ENCODE measurements at places on chromosomes 4 and X.
A peak's percentile ranks its signal among the peaks of the same experiment; 100 is the strongest.

GRCh38 chr4:165208221-165208652 lies 876 bp downstream of the KLHL2 start:
- DNase-seq, result no peak

GRCh38 chrX:32662516-32662915 lies 548.8 kb downstream of the DMD start:
- DNase-seq, result no peak

DNA sequence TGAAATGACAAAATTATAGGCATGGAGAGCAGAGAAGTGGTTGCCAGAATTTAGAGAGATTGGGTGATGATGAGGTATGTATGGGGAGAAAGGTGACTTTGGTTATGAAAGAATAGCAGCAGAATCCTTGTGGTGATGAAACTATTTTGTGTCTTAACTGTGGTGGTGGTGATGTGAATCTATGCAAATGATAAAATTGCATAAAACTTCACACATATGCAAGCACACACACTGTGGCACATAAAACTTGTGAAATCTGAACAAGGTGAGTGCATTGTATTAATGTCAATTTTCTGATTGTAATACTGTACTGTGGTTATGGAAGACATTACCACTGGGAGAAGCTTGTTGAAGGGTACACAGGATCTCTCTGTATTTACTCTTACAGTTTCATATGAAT lies 91.0 kb downstream of the IL15 start:
- no peak for DNase-seq

- peak; percentile 22 for DNase-seq
Measured at GRCh38 chr4:76420762-76421581, at the start of gene CCDC158. Gene CCDC158, minus strand, starts transcription at chr4:76421141. Its CDS starts 17,934 bp downstream, at chr4:76403207.

DNA sequence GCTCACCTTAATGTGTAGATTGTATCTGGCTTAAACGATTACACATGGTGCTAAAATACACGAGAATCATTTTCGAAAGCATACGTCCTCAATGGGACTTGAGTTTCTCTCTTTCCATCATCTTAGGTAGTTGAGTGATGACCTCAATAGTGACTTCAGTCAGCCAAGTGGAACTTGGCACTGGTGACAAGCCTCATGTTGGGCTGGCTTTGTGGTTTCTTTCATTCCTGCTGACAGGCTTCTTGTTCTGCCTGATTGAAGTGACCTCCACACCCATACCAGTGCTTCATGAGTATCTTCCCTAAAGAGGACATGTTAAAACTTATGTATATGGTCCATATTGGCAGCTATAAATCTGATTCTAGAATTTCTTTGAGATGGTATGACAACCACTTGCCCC lies 159.1 kb upstream of the WDR1 start:
- no peak for DNase-seq

DNA sequence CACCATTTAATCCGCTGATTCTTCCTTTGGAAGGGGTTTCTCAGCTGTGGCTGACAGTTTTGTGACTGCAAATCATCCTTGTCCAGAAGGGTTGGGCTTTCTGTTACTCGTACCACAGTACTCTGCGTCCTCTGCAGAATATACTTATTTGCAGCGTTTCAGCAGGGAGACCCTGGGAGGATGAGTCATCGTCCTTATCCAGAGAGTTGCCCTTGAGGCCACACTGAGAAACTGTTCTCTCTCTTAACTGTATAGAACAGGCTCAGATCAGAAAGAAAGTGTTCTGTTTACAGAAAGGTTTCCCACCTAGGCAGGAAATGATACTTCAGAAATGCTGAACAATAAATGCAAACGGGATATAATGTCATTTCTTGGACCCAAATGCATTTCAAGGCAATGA lies 47.8 kb upstream of the DDX53 start:
- DNase-seq, result peak; percentile 31

- no peak for DNase-seq
Measured at GRCh38 chrX:102129473-102129872, 4.0 kb downstream of the TCEAL2 start.

- DNase-seq, result peak; percentile 50
Measured at GRCh38 chrX:129593137-129593536, 53.1 kb downstream of the OCRL start.

- DNase-seq, result no peak
Measured at GRCh38 chr4:16035843-16036242, 48.0 kb downstream of the PROM1 start.

- no peak for DNase-seq
Measured at GRCh38 chrX:3290561-3290960, 55.9 kb downstream of the MXRA5 start.

DNA sequence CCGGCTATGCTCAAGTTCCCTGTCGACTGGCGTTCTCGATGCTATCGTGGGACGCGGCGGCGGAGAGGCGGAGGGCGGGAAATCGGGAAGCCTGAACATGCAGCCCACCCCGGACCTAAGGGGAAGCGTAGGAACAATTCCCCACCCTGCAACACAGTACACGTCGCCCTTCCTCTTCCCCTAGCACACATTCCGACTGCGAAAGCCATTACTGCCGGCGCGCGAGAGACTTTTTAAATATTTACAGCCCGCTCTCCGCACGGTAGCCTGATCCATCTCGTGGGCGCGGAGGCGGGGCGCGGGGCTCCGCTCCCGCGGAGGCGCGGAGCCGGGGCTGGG lies 48.1 kb upstream of the BCOR start:
- no peak for DNase-seq

DNA sequence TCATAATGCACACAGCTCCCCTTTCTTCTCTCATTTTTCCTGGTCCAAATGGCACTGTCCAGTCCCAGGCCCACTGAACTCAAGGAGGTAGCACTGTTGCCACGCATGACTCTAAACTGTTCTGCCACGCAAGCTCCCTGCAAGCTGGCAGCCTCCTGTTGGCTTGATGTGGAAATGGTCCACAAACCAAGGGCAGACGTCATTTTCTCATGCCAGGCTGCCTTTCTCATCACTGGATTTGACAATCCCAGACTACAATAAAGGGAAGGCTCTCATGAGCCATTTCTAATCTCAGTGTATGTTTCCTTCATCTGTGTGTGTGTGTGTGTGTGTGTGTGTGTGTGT lies 22.4 kb downstream of the OTOP1 start:
- no peak for DNase-seq

DNA sequence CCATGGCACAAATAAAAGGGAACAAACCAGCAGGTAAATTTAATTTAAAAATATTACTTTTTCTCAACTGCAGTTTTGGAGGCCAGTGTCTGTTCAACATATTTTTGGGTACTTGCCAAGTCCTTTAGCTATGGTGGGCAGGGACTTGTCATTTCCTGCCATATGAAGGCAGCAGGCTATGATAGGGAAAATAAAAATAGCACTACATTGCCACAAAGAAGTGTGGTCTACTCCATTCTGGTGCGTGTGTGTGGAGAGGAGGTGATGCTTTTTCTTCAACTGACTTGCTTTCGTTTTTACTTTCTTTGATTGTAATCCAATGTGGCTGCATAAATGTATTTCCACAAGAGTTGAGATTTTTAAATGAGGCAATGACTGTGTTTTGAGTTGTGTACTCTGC lies 17.2 kb downstream of the GPR174 start:
- no peak for DNase-seq

GRCh38 chr4:108149588-108150380 lies 18.9 kb downstream of the LEF1 start:
- DNase-seq, result no peak

DNA sequence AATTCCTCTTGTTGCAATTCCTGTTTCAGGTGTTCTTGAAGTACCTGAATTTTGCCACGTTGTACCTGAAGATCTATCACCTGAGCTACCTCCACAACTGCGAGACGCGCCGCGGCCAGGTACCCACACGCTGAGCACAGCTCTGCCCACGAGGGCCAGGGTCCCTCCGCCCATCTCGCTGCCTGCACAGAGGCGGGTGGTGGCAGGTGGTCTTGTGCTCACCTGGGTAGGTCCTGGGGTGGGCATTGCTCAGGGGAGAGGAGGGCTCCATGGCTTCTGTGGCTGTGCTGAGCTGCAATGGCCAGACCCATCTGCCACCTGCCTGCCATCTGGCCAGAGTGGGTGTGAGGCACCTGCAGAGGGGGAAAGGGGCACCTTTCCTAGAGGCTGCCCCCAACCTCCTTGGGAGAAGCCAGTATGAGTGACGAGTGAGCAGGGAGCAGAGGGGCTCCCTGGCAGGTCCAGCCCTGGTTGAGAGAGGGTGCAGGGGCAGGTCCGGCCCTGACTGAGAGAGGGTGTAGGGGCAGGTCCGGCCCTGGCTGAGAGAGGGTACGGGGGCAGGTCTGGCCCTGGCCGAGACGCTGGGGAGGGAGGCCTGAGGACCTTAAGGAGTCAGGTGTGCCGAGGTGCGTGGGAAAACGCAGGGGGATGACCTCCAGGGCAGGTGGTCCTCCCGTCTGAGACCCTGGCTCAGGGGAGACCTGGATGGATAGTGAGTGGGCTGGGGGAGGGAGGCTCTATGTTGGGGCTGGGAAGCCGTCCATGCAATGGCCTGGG lies 10.7 kb downstream of the PDE6B start:
- no peak for DNase-seq

DNA sequence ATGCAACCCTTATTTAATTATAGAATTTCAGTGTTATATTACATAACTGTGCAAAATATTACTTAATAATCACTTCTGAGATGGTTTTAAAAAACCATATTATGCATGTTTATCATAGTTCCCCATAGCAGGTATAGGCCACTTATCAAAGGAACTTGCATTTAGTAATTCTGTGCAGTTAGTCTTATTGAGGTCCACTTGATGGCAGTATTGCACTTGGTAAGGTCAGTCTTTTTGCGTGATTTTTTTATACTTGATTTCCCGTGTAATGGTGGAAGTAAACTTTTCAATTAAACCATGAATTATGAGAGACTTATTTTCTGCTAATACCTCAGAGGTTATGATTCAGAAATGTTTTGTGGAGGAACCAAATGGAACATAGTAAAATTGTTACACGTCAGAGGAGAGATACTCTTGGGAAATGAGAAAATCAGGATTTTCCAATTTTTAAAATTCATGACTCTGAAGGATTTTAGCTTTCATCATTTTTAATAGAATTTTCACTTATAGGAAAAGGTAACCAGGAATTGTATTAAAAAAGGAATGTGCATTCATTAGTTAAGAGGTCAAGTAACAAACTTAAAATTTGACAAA lies 230.0 kb downstream of the CCSER1 start:
- no peak for DNase-seq

DNA sequence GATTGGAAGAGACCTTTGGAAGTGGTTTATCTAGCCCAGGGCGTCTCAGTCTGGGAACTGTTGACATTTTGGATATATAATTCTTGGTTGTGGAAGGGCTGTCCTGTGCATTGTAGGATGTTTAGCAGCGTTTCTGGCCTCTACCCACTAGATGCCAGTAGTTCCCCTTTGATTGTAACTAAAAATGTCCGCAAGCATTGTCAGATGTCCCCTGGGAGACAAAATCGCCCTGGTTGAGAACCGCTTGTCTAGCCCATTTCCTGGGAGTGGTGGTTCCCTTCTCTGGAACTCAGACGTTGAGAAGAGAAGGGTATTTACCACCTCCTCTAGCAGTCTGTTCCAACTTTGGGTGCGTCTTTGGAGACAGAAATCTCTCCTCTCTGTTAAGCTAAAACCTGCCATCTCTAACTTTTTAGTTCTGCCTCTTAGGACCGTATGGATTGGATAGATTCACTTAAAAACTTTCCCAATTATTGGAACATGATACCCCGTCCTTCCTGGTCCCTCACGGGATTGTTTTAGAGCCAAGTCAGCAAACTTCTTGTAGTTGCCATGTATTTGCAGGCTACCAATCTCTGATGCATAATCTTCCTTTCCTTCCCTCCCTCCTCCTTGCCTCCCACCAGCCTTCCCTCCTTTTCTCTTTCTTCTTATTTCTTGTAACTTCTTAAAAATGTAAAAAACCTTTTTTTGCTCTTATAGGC lies 13.9 kb downstream of the TMEM165 start:
- DNase-seq, result no peak

DNA sequence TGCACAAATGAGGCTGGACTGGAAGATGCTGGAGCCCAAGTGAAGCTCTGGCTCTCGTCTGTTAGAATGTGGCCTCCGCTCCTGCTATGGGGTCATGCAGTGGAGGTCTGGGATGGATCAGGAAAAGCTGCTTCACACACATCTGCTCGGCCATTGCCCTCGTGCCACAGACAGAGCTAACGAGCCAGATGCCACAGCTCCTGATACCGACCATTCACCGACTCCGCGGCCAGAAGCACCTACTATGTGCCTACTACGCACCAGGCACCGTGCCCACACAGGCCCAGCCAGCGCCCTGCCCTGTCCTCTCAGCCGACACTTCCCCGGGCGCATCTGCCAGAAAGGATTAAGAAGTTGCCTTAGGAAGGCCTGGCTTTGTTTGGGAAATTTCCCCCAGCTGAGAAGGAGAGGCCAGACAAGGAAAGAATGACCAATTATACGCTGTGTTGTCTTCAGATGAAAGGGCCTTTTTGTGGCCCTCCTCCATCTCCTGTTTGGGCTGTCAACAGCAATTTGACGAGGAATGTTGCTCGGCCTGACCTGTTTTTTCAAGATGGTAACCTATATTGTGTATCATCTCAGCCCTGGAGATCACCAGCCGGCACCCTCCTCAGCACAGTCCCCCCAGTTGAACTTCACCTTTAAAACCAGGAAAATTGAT lies 34.3 kb downstream of the HMX1 start:
- peak; percentile 11 for DNase-seq

DNA sequence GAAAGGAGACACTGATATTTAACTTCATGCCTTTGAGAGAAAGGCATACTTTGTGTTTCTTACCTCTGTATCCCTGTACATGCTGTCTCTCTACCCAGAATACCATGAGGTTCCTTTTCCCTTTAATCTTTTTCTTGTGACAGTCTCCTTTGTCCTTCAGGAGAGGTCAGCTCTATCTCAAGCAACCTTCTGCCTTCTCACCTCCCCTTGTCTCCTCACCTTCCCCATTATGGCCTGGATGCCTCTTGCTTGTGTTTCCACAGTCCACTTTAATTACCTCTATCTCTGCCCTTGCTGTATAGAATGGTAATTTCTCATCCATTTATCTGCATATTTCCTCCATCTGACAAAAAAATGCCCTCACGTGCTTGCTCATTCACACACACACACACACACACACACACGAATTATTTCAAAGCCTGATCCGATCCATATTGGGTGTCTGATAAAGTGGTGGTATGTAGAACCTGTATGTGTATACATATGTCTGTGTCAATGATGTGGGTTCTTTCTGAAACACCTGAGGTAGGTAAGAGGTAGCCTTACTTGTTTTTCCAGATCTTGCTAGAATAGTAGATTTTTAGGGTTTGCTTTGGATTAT lies 28.5 kb downstream of the MSN start:
- DNase-seq, result no peak

GRCh38 chr4:79402332-79402851 lies 5.6 kb downstream of the GK2 start:
- DNase-seq, result no peak

DNA sequence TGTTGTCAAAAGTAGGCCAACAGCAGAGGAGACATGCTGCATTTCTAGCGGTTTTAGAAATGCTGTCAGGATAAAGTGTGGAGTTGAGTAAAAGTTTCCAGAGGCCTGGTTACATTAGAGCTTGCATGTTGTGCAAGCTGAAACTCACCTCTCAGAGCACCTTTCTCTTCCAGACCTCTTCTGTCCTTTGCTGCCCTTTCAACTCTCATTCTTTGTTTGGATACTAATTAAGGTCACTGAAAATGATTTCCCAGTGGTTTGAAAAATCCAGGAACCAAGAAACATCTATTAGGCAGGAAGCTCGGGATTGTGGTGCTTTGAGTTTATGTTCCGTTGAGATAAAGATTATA lies 426.6 kb downstream of the MAPK10 start:
- DNase-seq, result no peak
